ENCODE measurements at places on chromosomes 12 and 14.
A peak's percentile ranks its signal among the peaks of the same experiment; 100 is the strongest.

- DNase-seq, result no peak
These were observed 72.7 kb downstream of the MYRFL start for GRCh38 chr12:69897744-69898143.

DNA sequence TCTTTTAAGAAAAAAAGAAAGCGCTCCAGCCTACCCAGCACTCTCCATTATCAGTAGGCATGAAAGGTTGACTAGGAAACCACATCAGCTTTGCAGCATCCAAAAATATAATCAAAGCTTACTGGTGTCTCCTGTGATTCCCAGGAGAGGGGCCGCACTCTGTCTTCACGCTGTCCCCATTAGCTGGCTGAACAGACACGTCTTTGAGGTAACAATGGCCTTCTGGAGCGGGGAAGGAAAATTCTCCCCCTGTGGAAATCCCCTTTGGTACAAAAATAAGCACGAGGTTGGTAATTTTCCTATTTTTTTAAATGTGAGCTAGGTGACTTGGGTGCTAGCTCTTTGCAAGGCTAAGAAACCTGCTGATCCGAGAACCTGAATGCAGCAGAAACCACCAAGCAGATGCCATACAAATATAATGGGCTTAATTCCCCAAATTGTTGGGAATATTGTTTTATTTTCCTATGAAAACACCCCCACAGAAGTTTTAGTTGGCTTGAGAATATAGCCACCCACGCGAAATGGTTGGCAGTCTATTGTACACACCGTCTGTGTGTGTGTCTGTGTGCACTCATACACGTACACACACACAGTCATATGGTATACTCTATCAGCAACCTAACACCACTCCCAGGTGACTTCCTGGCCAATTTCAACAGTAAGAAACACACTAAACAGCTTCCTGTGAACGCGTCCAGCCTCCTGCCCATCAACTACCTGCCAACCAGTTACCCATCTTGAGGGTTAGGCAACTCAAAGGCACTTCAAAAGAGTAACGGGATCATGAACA, 71.2 kb downstream of the KSR2 start:
- DNase-seq, result peak; percentile 57

DNA sequence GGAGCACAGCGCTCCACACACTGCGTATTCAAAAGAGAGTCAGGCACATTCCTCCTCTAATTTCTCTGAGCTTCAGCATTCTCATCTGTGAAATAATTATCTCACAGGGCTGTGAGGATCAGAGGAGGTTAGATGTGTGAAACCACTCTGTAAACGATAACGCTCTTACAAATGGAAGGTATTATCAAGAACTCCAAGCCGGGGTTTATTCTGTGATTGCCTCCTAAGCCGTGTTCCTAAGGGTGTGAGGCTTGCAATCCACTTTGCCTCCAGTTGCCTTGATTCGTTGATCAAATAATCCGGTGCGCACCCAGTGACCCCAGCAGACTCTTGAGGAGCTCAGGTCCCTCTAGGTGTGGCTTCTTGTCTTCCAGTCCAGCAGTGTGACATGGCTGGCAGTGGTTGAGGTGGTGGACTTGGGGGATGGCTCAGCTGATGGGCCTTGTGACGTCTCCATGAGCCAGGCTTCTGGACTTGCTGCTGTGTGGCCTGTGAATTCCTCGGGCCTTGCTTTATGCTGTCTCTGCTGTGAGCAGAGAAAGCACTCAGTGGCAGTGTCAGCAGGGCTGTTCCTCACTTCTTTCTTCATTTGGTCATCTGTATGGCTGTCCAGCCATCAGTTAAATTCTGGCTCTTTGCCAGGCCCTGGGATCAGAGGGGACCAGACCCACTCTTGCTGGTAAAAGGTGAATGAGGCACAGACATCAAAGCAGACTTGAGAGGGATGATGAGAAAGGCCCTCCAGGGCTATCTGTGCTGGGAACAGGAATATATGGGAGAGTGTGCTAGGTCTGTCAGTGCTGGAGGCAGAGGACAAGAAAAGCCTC, 71.0 kb downstream of the SLC25A47 start:
- DNase-seq, result no peak

GRCh38 chr12:118706437-118706836, 274.9 kb upstream of the SRRM4 start:
- no peak for DNase-seq

DNA sequence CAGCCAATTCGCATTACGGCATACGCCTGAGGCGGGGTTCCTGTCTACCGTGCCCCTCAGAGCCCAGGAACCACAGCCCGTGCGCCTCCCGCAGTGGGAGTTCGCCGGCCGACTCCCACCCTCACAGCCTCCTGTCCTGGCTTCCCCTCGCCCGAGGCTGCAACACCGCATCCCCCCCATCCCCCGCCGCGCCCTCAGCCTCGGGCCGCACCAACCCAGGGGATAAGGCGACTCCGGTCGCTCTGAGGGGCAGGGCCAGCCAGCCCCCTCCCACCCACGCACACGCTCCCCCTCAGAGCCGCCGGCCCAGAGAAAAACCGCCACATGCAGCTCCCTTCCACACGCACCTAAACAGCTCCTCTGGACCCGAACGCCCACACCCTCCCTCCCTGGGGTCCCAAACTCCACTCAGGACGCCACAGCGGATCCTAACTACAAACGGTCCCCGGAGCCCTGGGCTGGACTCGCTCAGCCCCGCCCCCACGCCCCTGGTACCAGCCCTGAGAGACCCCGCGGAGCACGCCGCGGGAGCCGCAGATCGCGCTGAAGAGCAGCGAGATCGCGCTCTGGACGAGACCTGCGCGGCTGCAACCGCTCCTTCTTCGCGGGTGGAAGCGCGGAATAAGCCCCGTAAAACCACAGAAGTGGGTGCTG, at the start of gene C14orf39:
C14orf39 (minus strand) TSS at position 466 of the 654 bp plus-strand sequence. CDS start 985 bp downstream, outside the sequence.
- no peak for DNase-seq

DNA sequence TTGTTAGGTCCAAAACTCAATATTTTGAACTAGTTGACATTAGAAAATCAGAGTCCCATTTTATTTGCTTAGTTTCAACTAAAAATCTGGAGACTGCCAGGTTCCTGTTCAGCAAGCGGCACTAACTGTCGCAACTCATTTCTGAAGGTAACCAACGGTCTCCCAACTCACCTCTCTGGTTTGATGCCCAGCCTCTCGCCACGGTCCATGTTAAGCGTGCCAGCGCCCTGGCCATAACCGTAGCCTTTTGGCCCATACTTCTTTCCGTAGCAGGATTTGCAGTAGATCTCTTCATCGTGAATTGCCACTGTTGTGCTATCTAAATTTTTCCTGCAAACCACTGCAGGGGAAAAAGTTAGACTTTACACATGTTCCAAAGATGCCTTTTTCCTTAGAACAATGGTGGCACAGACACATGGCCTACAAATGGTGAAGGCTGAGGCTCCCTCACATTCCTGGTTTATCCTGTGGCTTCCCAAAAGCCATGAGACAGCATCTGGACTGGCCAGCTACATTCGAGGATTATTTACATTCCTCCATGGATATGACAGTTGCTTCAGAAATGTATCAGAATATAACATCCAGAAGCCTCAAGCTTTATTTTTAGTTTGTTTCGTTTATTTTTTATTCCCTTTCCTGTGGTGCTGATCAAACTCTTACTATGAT, 15.7 kb downstream of the CSRP2 start:
- no peak for DNase-seq

- DNase-seq, result no peak
These were observed 181.0 kb upstream of the TBX3 start for GRCh38 chr12:114864837-114865551.

GRCh38 chr12:78101113-78101876, 270.6 kb downstream of the NAV3 start:
- no peak for DNase-seq
